Lower lobe of right lung (tissue), 2 donors: ENCODE measurements at places on chromosomes 3 and 15. TPM values are rescaled to one million over a fixed set of nuclear protein-coding genes. Genes with fewer than 3 reads are reported as not detected.

Gene SERINC4
- total RNA-seq, result not detected

Gene SQOR
- total RNA-seq, result 97.1 TPM

Gene KNL1
- total RNA-seq, result 1.5 TPM

Gene ALDH1A3
- 9.7 TPM for total RNA-seq

Gene SAXO2
- total RNA-seq, result 15.8 TPM

Gene GMNC
- not detected for total RNA-seq

Gene PLOD2
- total RNA-seq, result 17.9 TPM

Gene AQP9
- total RNA-seq, result 60.3 TPM

Gene CPLX3
- total RNA-seq, result not detected

Gene MED12L
- total RNA-seq, result 0.44 TPM

Gene TRPC1
- total RNA-seq, result 5.4 TPM

Gene C15orf62
- total RNA-seq, result 2.4 TPM

Gene OXSM
- total RNA-seq, result 7.8 TPM

Gene DNAH12
- total RNA-seq, result 11.2 TPM

Gene AHSG
- total RNA-seq, result not detected

Gene PPARG
- total RNA-seq, result 128 TPM

Gene GPX1
- 450 TPM for total RNA-seq

Gene EFCC1
- 12.1 TPM for total RNA-seq

Gene SLC9C1
- not detected for total RNA-seq

Gene WDR49
- total RNA-seq, result 13.9 TPM

Gene VPS13C
- 100 TPM for total RNA-seq

Gene LCTL
- not detected for total RNA-seq

Gene PLSCR4
- total RNA-seq, result 63.5 TPM

Gene SLC28A2
- 0.21 TPM for total RNA-seq

Gene SHF
- 6.4 TPM for total RNA-seq

Gene NME9
- total RNA-seq, result 3.5 TPM

Gene CCR3
- not detected for total RNA-seq

Gene TNNC1
- total RNA-seq, result 44.0 TPM

Gene AZI2
- 109 TPM for total RNA-seq

Gene GOLGA8O
- total RNA-seq, result not detected

Gene SCAANT1
- total RNA-seq, result not detected

Gene CCDC54
- not detected for total RNA-seq

Gene GPR176
- 2.4 TPM for total RNA-seq

Gene CGNL1
- 46.0 TPM for total RNA-seq

Gene DAZL
- total RNA-seq, result not detected

Gene LARP6
- total RNA-seq, result 7.5 TPM
